SJSA1 (cell line): ENCODE measurements at places on chromosomes 12 and 14.

GRCh38 chr12:27667540-27667939 is 28.7 kb upstream of the REP15 start:
- DNase-seq: no peak

GRCh38 chr14:104446611-104447010 is 133.0 kb upstream of the C14orf180 start:
- no peak for DNase-seq

DNA sequence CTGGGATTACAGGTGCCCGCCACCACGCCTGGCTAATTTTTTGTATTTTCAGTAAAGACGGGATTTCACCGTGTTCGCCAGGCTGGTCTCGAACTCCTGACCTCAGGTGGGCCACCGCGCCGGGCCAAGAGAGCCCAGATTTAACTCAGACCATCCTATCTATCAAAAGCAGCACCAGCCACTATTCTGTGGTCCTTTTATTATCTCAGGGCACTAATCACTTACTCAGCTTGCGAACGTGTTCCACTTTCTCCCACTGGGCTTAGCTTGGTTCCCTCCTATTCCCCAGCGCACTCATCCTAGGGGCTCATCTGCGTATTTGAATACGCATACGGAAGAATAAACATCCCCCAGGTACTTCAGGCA is 16.2 kb upstream of the AACS start:
- no peak for DNase-seq

DNA sequence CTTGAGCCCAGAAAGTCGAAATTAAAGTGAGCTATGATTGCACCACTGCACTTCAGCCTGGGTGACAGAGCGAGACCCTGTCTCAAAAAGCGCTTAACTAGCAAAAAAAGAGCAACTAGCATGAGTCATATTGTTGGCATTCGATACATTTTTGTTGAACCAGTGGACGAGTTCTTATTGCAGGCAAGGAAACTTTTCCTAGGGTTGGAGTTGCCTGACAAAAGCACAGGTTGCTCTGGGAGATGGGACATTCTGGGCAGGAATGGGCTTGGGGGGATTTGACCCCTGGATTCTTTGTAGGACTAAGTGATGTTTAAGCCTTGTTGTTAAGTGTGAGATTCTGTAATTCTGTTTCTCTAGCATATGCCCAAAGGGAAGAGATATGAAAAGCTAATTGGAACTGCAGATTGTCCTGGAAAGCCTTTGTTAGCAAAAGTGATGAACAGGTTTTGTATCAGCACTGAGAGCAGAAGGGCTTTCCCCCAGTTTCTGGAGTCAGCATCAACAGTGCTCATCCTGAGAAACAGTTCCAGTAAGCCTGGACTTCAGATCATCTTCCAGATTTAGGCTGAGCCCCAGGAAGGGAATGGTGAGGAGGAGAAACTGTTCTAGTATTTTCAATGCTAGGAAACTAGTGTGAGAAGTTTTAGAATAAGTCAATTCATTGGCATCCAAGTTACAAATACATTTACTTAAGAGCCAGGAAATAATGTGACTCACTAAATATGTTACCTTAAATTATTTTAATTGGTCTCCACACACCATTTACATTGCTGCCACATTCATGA is 123.1 kb downstream of the SRGAP1 start:
- no peak for DNase-seq

DNA sequence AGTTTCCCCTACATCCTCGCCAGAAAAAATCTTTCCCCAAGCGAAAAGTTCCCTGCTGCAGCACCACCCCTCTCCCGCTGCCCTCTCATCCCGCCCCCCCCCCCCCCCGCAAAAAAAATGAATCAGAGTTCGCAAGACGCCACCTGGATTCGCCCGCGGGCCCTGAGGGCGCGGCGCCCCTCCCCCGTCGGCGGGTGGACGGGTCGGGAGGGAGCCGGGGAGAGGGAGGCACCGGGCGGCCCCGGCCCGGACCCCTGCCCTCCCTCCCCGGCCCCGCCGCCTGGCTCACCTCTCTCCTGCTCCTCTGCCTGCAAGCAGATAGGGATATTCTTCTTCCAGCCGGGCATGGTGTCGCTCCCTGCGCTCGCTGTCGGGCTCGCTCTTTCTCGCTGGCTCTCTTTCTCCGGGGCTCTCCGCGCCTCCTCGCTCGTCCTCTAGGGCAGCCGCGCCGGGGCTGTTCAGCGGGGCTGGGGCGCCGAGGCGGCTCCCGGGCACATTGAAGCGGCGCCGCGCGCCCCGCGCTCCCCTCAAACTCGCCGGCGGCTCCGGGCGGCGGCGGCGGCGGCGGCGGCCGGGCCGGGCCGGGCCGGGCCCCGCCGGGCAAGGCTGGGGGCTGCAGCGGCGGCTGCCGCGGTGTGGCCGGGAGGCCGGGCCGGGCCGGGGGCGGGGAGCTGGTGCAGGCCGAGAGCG is 200.3 kb upstream of the CAND1 start:
- peak; percentile 45 for DNase-seq

DNA sequence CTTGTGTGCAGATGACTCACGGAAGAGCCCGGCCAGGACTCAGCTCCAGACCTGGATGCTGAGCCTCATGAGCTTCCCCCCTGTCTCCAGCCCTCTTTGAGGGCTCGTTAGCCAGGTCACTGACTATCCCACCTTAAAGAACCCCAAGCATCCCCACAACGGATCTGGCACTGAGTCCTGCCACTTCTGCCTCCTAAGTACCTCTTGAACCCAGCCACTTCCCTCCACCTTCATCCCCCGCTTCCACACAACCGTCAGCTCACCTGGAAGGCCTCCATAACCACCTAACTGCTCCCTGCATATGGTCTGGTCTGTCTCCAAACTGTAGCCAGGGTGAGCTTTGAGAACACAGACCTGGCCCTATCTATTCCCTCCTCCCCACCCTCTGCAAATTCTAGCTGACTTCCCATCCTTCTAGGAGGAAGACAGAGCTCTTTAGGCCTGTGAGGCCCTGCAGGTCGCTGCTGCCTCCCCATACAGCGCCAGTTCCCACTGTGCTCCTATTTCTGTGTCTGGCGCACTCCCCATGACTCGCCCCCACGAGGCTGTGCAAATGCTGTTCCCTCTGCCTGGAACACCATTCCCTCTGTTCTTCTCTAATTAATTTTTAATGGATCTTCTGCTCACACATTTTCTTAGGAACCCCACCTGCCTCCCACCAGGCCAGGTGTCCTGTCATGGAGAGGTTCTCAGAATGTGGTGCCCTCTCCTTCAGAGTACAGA is 2.9 kb upstream of the HSP90AA1 start:
- no peak for DNase-seq

DNA sequence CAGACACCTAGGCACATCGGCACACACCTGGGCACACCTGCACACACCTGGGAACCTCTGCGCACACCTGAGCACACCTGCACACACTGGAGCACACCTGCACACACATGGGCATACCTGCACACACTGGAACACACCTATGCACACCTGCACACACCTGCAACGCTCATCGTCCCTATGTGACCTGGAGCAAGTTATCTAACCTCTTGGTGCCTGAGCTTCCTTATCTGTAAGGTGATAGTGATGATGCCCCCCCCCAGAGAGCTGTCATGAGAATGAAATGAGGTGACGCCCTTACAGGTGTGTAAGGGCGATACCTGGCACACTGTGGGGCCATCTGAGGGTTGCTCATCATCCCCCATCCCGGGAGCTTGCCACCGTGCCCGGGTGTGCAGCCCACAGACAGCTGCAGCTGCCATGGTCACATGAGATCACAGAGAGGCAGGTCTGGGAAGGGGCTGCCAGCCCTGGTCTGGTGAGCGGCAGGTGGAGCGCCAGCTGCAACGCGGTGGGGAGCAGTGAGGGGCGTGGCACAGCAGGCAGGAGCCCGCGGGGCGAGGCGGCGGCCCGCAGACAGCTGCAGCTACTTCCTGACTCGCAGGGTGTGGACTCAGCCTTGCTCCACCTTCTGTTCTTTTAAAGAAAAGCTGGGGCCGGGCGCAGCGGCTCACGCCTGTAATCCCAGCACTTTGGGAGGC is 59.9 kb upstream of the FBRSL1 start:
- DNase-seq: no peak

GRCh38 chr14:71372411-71372838 is 465.2 kb downstream of the PCNX1 start:
- no peak for DNase-seq

DNA sequence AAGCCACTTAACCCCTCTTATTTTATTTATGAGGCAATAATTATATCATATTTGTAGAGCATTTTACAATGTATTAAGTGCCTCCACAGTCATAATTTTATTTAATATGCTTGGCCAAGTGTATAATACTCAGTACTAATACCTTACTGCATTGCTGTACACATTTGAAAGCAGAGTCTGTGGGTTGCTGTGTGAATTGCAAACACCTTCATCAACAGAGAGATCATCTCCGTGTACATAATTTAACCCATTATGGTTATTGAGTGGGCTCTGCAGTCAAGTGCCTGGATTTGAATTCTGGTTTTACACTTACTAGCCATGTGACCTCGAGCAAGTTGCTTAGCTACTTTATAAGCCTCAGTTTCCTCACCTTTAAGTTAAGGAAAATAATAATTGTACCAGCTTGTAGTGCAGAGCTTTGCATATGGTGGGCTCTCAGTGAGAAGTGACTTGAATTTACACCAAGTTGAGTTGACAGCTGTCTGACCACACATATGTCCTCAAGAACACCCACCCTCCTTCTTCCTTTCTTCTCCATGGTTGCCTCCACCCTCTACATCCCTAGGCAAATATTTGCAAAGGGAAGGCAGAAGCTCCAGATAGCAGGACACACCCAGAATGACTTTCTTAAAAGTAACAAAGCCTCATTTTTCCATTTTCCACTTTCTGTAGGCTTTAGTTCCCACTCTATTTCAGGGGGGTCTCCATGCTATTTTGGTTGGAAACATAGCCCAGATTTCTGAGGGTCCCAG is 12.3 kb downstream of the CRACR2A start:
- no peak for DNase-seq

DNA sequence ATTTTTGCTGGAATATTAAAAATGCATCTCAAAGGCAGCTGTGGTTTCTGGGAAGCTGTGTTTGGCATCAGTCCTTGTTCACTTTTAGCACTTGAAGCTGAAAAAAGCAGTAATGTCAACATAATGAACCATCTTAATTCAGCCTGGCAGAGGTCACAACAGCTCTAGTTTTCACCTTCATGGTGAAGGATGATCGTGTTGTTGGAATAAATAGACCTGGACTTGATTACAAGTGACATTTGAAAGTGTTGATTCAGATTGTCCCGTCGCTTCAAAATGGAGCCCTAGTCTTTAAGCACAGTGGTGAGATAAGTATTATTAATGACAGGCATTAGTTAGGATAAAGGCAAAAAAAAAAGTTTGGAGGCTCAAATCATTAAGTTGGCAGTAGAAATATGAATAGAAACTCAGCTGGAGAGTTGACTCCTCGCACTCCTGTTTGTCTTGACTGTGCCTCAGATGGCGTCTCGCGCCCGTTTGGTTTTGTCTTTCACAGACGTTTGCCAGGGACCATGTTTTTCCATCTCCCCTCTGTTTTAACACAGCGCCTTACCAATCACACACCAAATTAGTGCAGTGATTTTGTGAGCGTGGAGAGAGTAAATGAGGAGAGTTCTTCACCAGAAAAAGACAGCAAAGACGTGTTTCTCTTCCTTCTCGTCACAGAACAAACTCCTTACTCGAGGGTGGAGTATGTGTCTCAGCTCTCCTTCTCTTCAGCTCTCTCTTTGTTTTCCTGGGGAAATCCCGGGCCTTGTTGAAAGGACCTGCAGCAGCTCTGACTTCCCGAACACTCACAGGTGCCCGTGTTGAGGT is 53.4 kb upstream of the MMP17 start:
- no peak for DNase-seq

- no peak for DNase-seq
These were observed 106.4 kb upstream of the SYT10 start for GRCh38 chr12:33546004-33546403.

- DNase-seq: no peak
These were observed 25.1 kb downstream of the RBMS2 start for GRCh38 chr12:56546680-56547079.

DNA sequence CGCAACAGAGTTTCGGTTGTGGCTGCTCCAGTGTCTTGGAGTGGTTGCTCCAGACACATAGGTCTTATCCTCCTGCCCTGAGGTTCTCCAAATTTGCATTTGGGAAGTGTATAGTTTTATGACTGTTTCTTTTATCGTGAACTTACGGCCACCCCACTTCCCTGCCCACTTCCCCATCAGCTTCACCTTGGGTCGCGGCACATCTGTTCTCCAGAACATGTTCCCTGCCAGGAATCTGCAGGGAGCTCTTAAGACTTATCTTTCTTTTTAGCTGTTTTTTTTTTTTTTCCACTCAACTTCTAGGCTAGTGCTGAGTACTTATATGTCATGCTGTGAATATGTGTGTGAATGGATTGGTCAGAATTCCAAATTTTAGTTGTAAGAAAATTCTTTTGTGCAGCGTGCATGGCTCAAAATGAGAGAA is 75.4 kb downstream of the ETV6 start:
- no peak for DNase-seq

DNA sequence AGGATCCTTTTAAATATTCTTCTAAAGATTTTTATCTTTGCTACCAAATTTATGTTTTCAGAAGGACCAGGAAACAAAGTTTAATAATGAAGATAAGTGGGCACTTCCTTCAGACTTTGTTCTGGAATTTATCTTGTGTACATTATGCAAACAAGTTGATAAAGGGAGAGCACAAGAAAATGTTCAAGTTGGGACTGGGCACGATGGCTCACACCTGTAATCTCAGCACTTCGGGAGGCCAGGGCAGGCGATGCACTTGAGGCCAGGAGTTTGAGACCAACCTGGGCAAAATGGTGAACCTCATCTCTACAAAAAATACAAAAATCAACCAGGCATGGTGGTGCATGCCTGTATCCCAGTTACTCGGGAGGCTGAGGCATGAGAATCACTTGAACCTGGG is 4.6 kb downstream of the PLBD1 start:
- DNase-seq: no peak

GRCh38 chr14:95964901-95965300 is 74.3 kb upstream of the C14orf132 start:
- DNase-seq: no peak

GRCh38 chr12:121388421-121388981 is 11.4 kb upstream of the RNF34 start:
- peak; percentile 57 for DNase-seq

DNA sequence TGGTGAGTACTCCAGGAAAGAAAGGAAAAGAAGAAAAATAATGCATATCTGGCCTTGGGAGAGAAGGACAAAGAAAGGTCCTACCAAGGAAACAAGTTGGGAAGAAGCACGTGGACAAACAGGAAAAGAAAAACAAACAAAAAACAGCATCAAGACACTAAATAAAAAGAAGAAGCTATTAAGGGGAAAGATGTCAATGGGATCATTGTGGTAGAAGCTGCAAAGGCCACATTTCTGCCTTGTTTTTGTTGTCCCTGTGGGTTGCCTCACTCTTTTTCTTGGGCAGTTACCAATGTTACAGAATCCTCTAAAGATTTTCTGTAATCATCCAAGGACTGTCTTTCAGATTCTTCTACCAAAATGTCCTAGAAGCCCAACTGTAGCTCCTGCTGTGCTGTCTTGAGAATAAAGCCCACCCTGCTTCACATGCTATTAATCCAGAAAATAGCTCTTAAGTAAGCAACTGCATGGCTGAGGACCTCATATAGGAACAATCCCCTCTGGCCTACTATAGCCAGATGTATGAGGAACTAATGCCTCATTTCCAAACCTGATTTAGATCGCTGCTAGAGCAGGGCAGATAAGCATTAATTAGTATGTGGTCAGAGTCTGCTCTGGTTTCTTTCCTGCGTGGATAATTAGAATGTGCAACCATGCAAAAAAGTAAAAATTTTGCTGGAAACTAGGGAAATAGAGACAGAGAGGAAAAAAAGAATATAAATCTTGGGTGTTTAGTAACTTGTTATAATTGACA is 10.2 kb upstream of the CPNE8 start:
- no peak for DNase-seq

GRCh38 chr14:105267820-105268548 is 19.7 kb downstream of the BTBD6 start:
- no peak for DNase-seq

GRCh38 chr14:40280652-40281051 is 848.4 kb upstream of the FBXO33 start:
- DNase-seq: no peak
